ENCODE measurements at places on chromosomes 2 and 18.

DNA sequence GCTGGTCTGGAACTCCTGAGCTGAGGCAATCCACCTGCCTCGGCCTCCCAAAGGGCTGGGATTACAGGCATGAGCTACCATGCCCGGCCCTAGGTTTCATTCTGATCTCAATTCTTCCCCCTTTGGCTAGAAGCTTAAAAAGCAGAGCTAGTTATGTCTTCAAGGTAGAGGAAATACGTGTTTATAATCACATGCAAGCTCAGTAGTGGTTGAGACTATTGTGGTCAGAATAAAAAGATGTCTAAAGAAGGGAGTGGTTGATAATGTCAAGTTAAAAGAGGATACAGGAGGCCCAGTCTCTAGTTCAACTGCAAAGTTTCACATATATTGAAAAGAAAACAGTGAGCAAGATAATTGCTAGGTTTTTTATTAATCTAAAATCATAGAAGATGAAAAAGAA, 807.8 kb upstream of the ACVR2A start:
- no peak for DNase-seq

- DNase-seq: no peak
Observed at GRCh38 chr2:72007402-72007801, 140.3 kb downstream of the CYP26B1 start.

DNA sequence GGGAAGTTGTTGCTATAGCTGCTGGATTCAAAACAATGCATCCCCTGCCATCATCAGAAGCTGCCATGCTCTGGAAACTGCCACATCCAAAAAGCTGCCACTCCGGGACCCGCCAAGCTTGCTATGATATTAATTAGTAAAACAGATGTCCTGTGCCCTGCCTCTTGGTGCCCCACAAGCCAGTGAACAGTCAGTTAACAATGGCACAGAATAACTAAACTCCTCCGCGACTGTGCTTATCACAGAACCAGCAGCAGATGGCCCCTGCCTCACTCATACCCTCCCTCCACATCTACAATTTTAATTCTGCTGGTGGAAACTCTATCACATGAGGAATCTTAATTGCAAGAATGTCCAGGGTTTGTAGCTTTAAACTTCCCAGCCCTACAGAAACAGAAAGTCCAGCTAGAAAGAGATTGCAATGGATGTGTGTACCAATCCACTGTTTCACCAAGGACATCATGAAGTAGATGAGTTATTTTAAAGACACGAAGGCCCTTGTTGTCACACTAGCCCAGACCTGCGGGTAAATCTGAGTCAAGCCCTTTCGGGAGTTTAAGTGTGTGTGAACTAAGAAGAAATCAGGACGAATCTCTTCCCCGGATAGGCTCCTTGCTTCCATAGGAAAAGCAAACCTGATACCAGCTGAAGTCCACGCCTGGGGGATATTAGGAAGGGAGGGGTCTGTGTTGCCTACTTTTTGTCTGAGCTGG, 7.4 kb upstream of the ACYP2 start:
- DNase-seq: no peak

DNA sequence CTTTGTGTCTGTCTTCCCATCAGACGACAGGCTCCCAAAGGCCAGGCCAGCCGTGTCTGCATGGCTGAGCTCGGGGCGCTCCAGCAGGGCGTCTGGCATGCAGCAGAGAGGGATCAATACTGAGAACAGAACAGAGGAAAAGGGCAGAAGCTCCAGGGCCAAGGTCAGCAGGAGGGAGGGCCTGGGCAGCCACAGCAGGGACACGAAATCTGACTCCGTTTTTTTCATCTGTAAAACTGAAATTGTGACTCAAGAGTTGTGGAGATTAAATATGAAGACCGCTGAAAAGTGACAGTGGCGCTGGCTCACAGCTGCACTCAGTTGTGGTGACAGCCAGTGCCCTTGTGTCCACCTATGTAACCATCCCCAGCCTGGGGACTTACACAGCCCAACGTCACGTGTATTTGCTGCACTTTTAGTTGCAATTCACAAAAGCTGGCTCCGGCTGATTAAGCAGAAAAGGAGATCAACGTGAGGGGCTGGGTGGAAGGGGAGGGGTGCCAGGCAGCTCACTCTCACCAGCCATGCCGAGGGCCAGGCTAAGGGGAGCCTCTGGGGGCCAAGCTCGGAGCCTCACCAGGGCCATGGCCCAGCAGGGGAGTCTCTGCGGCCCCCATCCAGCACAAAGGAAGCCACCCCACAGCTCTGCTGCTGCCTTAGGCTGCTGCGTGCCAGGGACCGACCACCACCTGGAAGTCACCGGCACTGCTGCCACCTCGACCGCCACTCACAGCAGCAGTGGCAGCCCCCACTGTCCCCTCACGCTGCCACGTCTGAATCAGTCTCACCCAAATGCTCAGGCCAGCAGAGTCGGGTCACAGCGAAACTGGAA, 74.7 kb downstream of the EIPR1 start:
- no peak for DNase-seq

GRCh38 chr2:24179683-24180082, 4.8 kb downstream of the FAM228A start:
- DNase-seq: no peak

DNA sequence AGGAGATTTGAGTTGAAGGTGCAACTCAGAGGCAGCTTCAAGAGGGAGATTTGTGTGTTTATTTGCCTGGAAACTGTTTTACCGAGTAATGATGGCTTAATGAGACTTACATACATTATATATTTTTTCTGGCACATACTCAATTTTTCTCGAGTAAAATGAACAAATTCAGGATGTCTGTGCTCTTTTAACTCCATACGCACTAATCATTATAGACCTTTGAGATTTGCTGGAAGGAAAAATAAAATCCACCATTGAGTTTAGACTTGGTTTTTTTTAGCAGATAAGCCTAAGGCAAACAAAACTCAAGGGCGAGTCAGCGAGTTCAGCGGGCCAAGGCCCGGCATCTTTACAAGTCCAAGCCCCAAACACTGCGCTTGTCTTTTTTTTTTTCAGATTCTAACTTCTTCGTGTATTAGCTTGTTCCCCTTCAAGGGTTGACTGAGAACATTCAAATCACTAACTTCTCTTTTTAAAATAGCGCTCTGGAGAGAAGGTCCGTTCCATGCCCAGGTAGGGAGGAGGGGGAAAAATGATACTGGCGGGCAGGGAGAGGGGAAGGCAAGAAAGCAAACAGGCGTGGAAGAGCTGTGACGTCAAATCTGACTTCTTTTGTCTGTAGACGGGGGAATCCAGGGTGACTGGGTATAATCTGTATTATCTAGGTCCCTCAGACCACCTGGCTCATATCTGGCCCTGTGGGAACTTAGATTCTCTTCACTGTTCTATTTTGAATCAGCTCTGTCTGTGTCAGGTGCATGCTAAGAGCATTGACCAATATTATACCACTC, 72.7 kb upstream of the MAP3K20 start:
- no peak for DNase-seq

DNA sequence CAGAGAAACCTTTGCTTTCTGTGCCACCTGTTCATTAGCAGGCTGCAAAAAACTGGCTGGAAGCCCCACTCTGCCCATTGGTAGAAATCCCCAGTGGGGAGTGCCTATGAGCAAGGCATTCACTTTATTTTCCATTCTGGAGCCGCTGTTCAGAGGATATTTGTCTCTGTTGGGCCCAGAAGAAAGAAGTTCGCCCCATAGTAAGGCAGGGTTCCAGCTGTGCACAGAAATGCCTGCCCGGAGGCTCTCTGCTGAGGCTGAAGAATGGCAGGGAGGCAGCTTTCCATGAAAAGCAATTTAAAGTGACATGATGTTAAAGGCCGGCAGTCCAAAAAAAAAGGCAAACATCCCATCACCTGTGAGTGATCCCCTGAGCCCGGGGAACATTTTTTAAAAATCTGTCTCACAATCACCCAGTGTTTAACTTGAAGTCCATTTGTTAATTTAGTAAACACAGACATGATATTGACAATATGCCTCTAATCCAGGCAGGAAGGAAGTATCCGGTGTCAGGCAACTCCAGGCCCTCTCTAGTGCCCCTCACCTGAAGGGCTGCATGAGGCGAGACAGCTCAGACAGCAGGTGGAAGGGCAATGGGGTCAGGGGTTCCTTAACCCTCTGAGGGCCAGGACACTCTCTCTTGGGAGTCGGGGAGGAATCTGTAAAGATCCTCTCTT, 265.1 kb upstream of the SIX2 start:
- DNase-seq: no peak

DNA sequence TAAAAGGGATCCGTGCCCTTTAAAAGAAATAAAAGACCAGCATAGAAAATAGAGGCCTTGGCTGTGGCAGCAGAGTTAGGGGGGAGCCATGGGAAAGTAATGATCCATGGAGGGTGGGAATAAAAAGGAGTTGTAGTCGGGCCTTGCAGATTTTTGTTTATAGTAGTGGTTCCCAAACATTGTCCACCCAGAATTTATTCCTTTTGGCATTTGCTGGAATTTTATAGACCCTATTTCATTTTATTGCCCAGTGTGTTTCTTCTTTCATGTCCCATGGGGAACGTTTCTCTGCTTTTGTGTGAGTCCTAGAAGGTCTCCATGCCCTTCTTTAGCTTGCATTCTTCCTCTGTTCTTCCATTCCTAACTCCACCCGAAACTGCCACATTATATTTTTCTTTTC, 222.2 kb downstream of the LTBP1 start:
- no peak for DNase-seq

GRCh38 chr2:84732897-84733778, 147.7 kb downstream of the TRABD2A start:
- DNase-seq: no peak

DNA sequence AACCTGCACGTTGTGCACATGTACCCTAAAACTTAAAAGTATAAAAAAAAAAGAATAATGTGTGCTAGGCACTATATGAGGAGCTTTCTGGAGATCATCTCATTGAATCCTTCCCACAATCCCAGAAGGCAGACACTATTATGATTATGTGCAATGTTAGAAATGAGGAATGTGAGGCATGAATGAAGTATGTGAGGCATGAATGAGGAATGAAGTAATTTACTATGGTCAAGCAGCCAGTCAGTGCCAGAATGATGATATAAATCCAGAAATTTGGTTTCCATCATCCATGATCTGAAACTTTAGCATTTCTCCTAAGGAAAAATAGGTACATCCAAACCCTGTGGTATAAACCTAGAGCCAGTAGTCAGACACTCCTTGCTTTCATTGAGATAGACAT, 42.0 kb downstream of the CCDC148 start:
- no peak for DNase-seq

- DNase-seq: no peak
Observed at GRCh38 chr2:237901932-237902850, 42.8 kb downstream of the RAMP1 start.

DNA sequence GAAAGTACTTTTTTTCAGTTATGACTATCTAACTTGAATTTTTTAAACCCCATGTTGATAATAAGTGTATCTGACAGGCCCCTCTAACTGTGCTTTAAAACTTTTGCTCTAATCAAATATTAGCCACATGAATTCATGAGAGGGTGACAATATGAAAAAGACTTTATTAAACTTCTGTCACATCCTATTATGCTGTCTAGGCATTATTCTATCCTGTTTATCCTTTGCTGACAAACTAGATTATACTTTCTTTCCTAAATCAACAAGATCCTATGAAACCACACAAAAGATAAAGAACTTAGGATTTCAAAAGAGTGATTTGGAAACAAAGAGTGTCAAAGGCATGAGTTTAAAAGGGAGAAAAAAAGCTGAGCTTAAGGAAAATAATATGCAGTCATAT, 57.8 kb downstream of the ST6GAL2 start:
- DNase-seq: no peak

DNA sequence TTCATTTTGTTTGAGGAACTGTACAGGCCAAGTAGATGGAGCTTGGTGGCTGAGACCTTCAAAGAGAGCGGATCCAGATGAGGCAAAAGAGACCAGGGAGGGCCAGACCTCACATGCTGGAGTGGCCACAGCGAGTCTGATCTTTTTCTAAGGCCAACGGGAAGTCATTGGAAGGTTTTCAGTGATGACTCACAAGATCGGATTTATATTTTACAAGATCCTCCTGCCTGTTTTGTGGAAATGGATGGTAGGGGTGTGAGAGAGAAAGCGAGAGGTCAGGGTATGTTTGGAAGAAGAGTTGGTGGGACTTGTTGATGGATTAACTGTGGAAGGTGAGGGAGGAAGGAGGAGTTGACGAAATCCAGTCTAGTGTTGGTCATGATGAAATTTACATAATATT, 44.6 kb upstream of the TUBA3D start:
- no peak for DNase-seq

DNA sequence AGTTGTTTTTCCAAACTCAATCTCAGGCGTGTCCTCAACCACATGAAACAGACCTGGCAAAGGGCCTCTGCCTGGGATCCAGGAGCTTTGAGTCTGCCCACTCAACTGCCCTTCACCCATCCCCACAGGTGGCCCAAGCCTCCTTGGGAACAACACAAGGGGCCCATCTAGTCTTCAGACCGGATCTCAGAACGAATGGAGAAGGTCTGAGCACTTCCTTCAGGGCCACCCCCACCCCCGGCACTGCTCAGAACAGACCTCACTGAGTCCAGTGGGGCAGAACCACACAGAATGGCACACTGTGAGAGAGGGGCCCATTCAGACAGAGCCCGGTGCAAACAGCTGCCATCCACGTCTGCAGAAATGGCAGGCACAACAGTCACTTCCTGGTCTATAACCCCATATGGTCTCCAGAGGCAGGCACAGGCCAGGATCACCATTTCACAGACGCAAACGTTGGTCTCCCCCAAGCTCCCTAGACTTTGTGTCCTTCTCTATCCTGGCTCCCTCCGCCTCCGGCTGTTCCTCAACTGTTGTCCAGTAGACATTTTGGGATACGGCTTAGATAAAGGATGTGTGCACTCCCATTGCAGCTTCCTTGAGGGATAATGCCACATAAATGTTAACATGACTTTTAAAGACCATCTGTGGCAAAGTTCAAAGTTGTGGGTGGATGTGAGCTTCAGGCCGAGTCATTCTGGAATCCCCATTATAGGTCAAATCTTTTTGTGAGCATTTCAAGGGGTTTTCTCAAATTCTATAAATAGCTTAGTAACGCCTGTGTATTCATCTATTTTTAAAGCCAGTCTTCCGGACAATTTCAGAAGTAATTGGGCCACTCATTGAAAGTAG, 149.7 kb downstream of the SMAD7 start:
- DNase-seq: no peak

DNA sequence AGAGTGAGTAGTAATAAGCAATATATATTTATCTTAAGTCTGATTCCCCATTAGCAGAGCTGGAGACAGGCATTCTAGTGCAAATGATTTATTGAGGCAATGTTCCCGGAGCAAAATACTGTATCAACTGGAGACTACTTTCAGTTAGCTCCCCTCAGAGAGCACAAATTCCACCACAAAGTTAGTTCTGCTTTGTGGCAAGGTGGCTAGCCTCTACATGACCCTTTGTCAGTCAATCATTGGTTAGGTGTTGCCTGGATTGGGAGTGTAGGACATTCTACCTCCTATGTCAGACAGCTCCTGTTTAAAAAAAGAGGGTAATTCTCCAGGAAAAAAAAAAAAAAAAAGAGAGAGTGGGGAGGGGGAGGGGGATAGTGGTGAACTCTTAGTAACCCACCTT, 402.2 kb downstream of the NR4A2 start:
- no peak for DNase-seq

- no peak for DNase-seq
Observed at GRCh38 chr2:18475884-18476283, 84.6 kb downstream of the RDH14 start.

GRCh38 chr18:33577685-33578517, at the start of gene ASXL3:
Gene ASXL3 (plus strand): TSS chr18:33578219. CDS start chr18:33578632, 413 bp downstream.
- DNase-seq: no peak
